Natural killer cell (primary cell): ENCODE measurements at places on chromosomes 7 and 10. TPM values are rescaled to one million over a fixed set of nuclear protein-coding genes. Genes with fewer than 3 reads are reported as not detected.

CYP3A7 gene
- not detected for total RNA-seq

PIP gene
- not detected for total RNA-seq

NACAD gene
- 0.75 TPM for total RNA-seq

MICU1 gene
- 29.4 TPM for total RNA-seq

CPXM2 gene
- not detected for total RNA-seq

MRPS33 gene
- 14.1 TPM for total RNA-seq

PHKG1 gene
- total RNA-seq, result 4.9 TPM

ZNF727 gene
- total RNA-seq, result not detected

- DNase-seq, result no peak
- no peaks in the 10 kb centered on the region for H3K27me3 ChIP-seq
- no peak overlapping the region for H3K27ac ChIP-seq
- H3K4me1 ChIP-seq, result no peaks in the 10 kb centered on the region
Measured at GRCh38 chr7:55457801-55458200, 92.7 kb downstream of the LANCL2 start.

DNA sequence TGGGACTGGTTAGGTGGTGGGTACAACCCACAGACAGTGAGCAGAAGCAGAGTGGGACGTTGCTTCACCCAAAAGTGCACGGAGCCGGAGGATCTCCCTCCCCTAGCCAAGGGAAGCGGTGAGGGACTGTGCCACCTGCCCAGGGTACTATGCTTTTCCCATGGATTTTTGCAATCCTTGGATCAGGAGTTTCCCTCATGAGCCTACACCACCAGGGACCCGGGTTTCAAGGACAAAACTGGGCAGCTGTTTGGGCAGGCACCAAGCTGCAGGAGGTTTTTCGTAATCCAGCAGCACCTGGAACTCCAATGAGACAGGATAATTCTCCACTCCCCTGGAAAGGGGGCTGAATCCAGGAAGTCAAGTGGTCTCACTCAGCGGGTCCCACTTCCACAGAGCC is 209.1 kb upstream of the CXCL12 start:
- no peak overlapping the region for H3K4me3 ChIP-seq
- no peaks in the 10 kb centered on the region for H3K27me3 ChIP-seq
- no peaks in the 10 kb centered on the region for H3K4me1 ChIP-seq
- DNase-seq, result no peak

DNA sequence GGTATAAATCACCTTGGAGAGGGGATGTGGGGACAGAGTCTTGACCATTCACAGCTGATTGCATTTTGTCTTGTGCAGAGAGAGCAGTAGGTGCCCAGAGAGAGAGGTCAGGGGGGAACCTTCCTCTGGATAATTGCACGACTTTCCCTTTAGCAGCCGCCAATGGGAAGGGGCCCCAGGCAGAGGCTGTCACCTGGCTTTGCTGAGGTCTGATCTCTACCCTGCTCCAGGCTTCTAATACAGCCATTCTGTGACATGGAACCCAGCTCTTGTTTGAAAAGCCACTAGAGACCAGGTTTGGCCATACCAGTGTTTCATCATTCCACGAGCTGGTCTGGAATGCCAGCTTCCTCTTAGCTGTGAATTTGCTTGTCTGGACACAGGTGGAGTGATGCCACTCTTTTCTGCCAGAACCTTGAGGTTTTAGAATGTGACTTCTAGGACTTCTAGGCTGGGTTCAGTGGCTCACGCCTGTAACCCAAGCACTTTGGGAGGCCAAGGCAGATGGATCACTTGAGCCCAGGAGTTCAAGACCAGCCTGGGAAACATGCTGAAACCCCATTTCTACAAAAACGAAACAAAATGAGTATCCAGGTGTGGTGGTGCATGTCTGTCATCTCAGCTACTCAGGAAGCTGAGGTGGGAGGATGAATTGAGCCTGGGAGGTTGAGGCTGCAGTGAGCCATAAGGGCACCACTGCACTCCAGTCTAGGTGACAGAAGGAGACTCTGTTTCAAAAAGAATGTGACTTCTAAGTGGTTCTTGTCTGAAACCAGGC is 159.9 kb downstream of the CAMK1D start:
- no peak overlapping the region for H3K4me3 ChIP-seq
- no peak overlapping the region for H3K27ac ChIP-seq

- H3K36me3 ChIP-seq, result no peaks in the 10 kb centered on the region
- H3K27me3 ChIP-seq, result peaks cover 22% of the 10 kb centered on the region
- no peak for DNase-seq
- H3K27ac ChIP-seq, result no peak overlapping the region
- H3K4me1 ChIP-seq, result peaks cover 34% of the 10 kb centered on the region
- H3K4me3 ChIP-seq, result no peak overlapping the region
Measured at GRCh38 chr7:523347-524336, 4.0 kb upstream of the PDGFA start.

- no peak overlapping the region for H3K27ac ChIP-seq
- no peaks in the 10 kb centered on the region for H3K27me3 ChIP-seq
- DNase-seq, result no peak
Measured at GRCh38 chr10:36526033-36526432, 599.4 kb upstream of the ANKRD30A start.

GRCh38 chr7:91286432-91286831 is 22.2 kb downstream of the FZD1 start:
- H3K4me3 ChIP-seq, result no peak overlapping the region
- no peaks in the 10 kb centered on the region for H3K36me3 ChIP-seq
- DNase-seq, result no peak
- H3K27ac ChIP-seq, result no peak overlapping the region

DNA sequence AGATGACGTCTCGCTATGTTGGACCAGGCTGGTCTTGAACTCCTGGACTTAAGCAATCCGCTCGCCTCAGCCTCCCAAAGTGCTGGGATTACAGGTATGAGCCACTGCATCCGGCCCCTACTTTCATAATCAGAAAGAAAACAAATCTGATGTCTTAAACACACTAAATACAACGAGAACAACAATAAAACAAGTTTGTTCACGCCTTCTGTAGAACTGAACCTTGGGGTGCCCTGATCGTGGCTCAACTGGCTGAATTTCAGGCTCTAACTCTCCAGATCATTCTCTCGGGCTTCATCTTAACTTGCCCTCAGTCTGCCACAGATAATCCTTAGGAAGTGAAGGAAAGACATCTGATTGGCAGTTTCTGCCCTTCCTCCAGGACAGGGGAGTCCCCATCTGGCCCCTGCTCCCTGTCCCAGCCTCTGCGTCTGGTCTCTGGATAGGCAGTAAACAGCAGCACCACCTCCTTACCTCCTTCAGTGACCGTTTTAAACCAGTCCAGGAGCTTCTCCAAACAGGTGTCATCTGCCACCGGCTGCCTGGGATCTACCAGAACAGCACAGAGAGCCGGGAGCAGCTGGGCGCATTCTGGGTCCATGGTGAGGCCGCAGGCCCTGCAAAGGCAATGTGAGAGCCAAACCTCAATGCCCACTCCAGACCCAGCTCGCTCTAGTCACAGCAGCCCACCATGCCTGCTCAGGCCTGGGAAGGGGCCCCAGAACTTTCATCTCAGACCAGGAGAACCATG is 1.3 kb downstream of the BRAT1 start:
- H3K27me3 ChIP-seq, result no peaks in the 10 kb centered on the region
- peaks cover 11% of the 10 kb centered on the region for H3K36me3 ChIP-seq
- H3K4me3 ChIP-seq, result peak overlapping the region; percentile 89
- peaks cover 29% of the 10 kb centered on the region for H3K4me1 ChIP-seq

- no peak for DNase-seq
- no peaks in the 10 kb centered on the region for H3K36me3 ChIP-seq
- no peak overlapping the region for H3K4me3 ChIP-seq
- H3K27me3 ChIP-seq, result peaks cover 4% of the 10 kb centered on the region
- no peak overlapping the region for H3K27ac ChIP-seq
Measured at GRCh38 chr7:94431619-94432280, 37.1 kb downstream of the COL1A2 start.

DNA sequence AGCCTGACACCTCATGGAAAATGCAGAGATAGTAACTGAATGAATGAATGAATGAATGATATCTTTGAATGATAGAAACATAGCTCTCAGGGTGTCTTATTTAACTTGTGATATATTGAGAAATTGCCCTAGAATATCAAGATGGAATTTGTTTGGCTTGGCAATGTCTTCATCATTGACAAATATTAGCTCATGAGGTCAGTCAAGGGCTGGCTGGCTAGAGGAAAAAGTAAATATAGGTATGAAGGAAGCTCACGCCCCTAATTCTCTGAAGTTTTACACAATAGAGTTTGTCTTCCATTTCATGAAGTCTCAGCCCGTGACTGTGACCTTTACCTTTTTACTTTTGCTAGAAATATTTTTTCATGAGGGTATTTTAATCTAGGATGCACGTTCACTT is 305.2 kb downstream of the ADARB2 start:
- H3K27me3 ChIP-seq, result no peaks in the 10 kb centered on the region
- H3K4me3 ChIP-seq, result no peak overlapping the region
- no peaks in the 10 kb centered on the region for H3K4me1 ChIP-seq

GRCh38 chr7:7263297-7264230 is 81.2 kb downstream of the C1GALT1 start:
- no peak overlapping the region for H3K27ac ChIP-seq
- no peak for DNase-seq
- H3K36me3 ChIP-seq, result no peaks in the 10 kb centered on the region
- H3K4me3 ChIP-seq, result no peak overlapping the region
- H3K4me1 ChIP-seq, result peaks cover 26% of the 10 kb centered on the region

GRCh38 chr10:69321039-69321715 is 42.9 kb downstream of the HK1 start:
- DNase-seq, result no peak
- H3K4me1 ChIP-seq, result peaks cover 35% of the 10 kb centered on the region
- no peaks in the 10 kb centered on the region for H3K36me3 ChIP-seq
- H3K4me3 ChIP-seq, result no peak overlapping the region
- H3K27me3 ChIP-seq, result no peaks in the 10 kb centered on the region

GRCh38 chr10:67319976-67320375 is 376.0 kb downstream of the CTNNA3 start:
- no peak overlapping the region for H3K4me3 ChIP-seq
- H3K27me3 ChIP-seq, result no peaks in the 10 kb centered on the region
- no peak overlapping the region for H3K27ac ChIP-seq
- H3K4me1 ChIP-seq, result no peaks in the 10 kb centered on the region

DNA sequence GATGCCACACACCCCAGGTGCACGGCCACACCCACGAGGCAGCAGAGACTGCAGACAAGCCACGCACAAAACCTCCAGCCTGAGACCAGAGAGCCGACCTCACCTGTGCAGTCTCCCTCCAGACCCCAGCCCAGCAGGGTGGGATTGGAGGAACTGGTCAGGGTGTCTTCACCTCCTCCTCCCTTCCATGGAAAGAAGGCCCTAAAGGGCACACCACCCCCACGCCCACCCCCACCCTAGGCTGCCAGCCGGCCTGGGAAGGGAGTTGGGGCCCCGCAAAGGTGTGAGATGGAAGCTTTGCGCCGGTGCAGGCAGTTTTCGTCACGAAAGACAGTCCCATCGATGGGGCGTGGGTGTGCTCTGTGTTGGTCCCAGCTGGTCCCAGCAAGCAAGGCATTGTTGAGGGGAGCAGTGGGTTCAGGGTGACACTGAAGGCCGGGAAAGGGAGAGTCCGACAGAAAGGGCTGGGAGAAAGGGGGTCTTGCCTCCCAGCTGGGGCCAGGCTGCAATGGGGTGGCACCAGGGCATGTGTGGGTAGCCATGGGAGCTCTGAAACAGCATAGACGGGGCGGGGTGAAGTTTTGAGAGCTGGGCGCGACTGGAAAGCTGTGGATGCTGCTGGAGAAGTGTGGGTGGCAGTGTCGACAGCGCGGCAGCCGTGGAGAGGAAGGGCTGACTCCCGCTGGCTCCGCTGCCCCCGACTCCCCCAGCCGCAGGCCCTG is 349.2 kb downstream of the GLRX3 start:
- H3K27ac ChIP-seq, result no peak overlapping the region
- no peaks in the 10 kb centered on the region for H3K4me1 ChIP-seq
- no peak overlapping the region for H3K4me3 ChIP-seq
- H3K36me3 ChIP-seq, result no peaks in the 10 kb centered on the region

GRCh38 chr7:139825666-139826290 is 3.3 kb upstream of the TBXAS1 start:
- no peak overlapping the region for H3K27ac ChIP-seq
- H3K27me3 ChIP-seq, result no peaks in the 10 kb centered on the region
- peaks cover 26% of the 10 kb centered on the region for H3K4me1 ChIP-seq

- peak; percentile 69 for DNase-seq
- H3K27ac ChIP-seq, result peak overlapping the region; percentile 77
- peaks cover 11% of the 10 kb centered on the region for H3K36me3 ChIP-seq
- H3K27me3 ChIP-seq, result no peaks in the 10 kb centered on the region
- peaks cover 90% of the 10 kb centered on the region for H3K4me1 ChIP-seq
- no peak overlapping the region for H3K4me3 ChIP-seq
Measured at GRCh38 chr10:80500572-80501380, 36.9 kb upstream of the SH2D4B start.

- no peak for DNase-seq
- H3K4me1 ChIP-seq, result peaks cover 11% of the 10 kb centered on the region
- H3K27me3 ChIP-seq, result no peaks in the 10 kb centered on the region
- H3K36me3 ChIP-seq, result no peaks in the 10 kb centered on the region
Measured at GRCh38 chr10:114021154-114021553, 22.5 kb upstream of the ADRB1 start.

DNA sequence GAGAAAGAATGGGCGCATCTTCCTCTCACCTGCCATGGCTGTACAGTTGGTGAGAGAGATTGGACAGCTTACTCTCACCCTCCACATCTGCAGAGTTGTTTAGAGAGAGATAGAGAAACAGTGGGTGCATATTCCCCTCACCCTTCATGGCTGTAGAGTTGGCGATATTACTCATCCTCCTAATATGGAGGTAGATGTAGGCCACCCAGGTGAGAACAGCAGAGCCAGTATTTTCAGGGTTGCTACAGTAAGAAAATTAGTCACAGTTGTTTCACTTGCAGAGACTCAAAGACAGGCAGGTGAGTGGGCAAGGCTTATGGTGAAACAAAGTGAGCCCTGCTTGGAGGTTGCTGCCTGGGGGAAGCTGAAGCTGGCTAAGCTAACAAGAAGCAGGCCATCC is 65.0 kb upstream of the PFKP start:
- H3K27me3 ChIP-seq, result no peaks in the 10 kb centered on the region
- no peaks in the 10 kb centered on the region for H3K4me1 ChIP-seq
- H3K27ac ChIP-seq, result no peak overlapping the region
- DNase-seq, result no peak
- H3K36me3 ChIP-seq, result no peaks in the 10 kb centered on the region

- H3K4me3 ChIP-seq, result no peak overlapping the region
- H3K27me3 ChIP-seq, result peaks cover 3% of the 10 kb centered on the region
- H3K27ac ChIP-seq, result no peak overlapping the region
Measured at GRCh38 chr10:6751363-6751762, 171.3 kb upstream of the PRKCQ start.

GRCh38 chr10:6128591-6129251 is 39.9 kb downstream of the RBM17 start:
- DNase-seq, result no peak
- H3K36me3 ChIP-seq, result no peaks in the 10 kb centered on the region

DNA sequence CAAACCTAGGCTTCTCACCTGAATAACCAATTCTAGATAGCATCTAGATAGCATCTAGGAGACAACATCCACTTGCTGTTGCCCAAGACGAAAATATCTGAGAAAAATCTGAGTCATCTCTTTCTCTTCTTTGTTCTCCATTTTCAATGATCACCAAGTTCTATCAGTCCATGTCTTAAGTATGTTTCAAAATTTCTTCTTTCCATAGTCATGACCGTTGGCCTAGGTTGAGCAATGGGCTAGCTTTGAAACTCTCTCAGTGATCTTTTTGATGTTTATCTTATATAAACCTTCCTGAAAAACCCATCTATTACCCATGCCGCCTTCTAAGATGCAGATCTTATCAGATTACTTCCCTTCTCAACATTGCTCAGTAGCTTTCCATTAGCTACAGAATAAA is 23.4 kb upstream of the CASD1 start:
- no peak overlapping the region for H3K4me3 ChIP-seq
- peaks cover 3% of the 10 kb centered on the region for H3K27me3 ChIP-seq
- H3K36me3 ChIP-seq, result no peaks in the 10 kb centered on the region
